K562 (cell line): ENCODE measurements at places on chromosomes 6 and 20.

- no peak for DNase-seq
These were observed 2.0 kb downstream of the FIG4 start for GRCh38 chr6:109693111-109693510.

GRCh38 chr20:60049601-60050000 is 91.4 kb downstream of the CDH26 start:
- DNase-seq: no peak

- no peak for DNase-seq
These were observed 203.0 kb downstream of the ZDHHC14 start for GRCh38 chr6:157584036-157584435.

- no peak for DNase-seq
These were observed 36.5 kb upstream of the TNFAIP3 start for GRCh38 chr6:137830511-137830911.

GRCh38 chr6:25481267-25481666 is 170.7 kb upstream of the SCGN start:
- DNase-seq: no peak

GRCh38 chr6:156563714-156564113 is 213.5 kb upstream of the ARID1B start:
- no peak for DNase-seq

DNA sequence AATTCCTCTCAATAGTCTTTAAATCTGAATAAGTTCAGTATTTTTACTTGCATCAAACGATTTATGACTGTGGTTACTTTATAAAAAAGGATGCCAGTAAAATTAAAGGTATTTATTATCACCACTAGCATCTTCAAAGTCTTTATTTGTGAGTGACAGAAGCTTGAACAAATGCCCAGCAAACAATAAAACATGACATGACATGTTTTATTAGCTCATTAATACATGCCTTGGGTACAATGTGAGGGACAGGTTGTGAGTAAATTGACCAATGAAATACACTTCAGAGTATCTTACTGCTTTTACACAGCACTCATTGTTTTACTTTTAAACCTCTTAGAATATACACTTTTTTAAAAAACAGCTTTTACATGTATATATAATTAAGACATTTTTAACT is 113.4 kb upstream of the BEND3 start:
- no peak for DNase-seq

DNA sequence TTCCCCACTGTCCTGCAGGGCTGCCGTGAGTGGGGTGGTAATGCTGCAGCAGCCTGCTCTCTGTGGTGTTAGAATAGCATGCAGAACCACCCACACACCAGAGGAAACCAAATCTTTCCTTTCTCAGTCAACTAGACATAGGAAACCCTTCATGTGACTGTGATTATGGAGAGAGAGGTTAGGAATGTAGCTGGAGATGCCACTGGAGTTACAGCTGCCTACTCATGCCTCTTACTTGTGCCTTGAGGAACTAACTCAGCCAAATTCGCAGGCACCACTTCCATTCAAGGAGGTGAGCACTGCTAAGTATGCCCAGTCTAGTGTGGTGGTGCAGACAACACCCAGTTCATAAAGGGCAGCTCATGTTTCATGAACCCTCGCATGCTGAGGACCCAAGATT is 27.4 kb downstream of the MUC22 start:
- DNase-seq: no peak

- peak; percentile 85 for DNase-seq
These were observed 458 bp upstream of the ARMC12 start for GRCh38 chr6:35736253-35736894.

DNA sequence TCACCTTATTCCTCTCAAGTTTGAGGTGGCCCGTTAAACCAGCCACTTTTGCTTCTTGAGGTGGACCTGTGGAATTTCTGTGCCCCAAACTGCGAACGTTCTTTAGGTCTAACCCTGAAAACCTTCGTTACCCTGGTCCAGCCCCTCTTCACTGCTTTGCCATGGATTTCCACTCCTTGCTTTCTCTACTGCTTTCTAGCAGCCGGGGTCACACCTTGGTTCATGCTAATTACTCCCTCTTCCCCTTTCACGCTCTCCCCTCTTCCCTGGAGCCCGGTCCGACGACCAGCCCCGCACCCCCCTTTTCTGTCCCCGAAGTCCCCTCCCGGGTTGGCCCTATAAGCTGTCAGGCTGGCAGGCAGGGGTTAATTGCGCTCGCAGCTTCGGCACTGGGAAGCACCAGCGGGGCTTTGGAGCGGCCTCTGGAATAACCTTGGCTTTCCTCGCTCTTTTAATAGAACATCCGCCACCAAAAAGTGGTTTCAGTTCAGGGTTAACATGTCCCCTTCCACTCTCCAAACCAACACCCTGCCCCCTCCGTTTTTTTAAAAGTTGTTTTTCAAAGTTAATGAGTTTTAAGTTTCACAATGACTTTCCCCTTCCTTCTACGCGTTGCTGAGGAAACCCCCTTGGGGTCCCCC is 1.4 kb upstream of the HIVEP1 start:
- DNase-seq: peak; percentile 55

GRCh38 chr6:47090881-47091280 is 48.7 kb upstream of the ADGRF1 start:
- no peak for DNase-seq

DNA sequence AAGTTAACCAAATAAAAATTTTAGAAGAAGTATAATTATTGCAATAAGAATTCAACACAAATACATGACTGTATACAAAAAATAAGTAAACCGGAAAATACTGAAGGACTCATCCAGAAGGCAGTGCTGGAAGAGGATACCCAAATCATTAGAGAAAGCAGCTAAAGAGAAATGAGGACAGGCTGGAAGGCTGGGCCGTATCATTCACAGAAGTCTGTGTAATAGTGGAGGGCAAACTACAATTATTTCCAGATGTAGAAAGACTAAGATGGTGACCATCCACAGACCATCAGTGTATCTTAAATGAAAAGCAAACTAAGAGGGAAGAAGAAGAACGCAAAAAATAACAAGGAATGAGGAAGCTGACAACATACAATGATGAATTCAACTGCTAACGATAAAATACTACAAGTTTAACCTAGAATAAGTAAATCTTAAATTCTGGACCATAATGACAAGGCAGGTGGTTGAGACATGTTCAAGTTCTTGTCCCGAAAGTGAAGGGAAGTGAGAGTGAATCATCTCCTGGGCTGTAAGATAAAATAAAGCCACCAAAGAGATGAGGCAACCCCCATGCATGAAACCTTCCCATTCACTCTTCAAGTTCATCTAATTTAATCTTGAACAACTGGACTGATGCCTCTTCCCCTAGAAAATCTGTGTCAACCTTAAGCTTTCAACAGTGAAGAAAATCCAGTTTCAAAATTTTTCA is 71.5 kb downstream of the SLC23A2 start:
- DNase-seq: no peak

- DNase-seq: no peak
These were observed 24.3 kb downstream of the PPP1R3G start for GRCh38 chr6:5109436-5109835.

GRCh38 chr6:73798592-73798991 is 102.6 kb downstream of the CD109 start:
- no peak for DNase-seq

GRCh38 chr20:47352332-47353238 is 3.9 kb downstream of the ZMYND8 start:
- no peak for DNase-seq

DNA sequence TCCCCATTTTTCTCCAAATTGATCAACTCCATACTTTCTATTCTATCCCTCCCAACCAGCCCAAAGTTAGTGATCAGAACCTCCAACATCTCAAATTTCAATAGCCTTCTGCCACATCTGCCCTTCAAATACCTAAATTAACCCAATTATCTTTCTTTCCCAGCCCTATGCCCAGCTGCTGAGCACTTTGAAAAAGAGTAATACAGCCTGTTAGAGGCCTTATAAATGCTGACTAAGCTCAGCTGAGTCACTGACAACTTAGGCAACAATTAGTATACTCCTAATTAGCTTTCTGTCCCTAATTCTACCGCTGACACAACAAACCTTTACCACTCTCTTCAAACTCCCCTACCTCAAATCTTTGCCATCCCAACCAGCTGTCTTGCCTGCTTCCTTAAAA is 23.5 kb downstream of the RUNX2 start:
- peak; percentile 37 for DNase-seq

DNA sequence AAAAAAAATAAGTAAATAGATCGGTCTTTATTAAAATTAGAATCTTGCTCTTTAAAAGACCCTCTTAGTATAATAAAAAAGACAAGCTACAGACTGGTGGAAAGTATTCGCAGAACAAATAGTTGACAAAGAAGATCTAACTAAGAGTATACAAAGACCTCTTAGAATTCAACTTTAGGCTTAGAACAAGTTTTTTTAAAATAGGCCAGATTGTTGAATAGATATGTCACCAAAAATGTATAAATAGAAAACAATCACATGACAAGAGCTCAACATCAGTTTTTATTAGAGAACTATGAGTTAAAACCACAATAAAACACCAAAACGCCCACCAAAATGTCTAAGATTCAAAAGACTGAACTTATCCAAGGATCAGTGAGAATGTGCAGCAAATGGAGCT is 632.7 kb upstream of the PTCHD4 start:
- no peak for DNase-seq

DNA sequence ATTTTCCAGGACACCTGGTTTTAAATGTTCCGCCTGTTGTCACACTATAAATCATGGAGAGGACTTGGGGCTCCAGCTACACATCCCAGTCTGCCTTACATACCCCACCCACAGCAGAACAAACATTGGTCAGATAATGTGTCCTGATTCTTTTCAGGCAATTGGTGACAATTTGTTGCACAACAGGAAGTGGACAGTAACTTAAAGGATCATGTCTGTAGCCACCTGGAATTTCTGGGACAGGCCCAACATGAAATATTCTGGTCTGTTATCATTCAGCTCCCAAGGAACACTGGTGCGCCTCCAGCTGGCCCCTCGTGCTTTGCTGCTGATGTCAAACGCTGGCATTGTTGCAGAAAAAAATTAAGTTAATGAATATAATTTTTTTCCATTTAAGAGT is 117.2 kb downstream of the SOBP start:
- DNase-seq: no peak

- DNase-seq: no peak
These were observed 41.4 kb upstream of the BEND6 start for GRCh38 chr6:56913285-56914074.

GRCh38 chr6:140071601-140072062 is 697.2 kb upstream of the CITED2 start:
- DNase-seq: no peak

DNA sequence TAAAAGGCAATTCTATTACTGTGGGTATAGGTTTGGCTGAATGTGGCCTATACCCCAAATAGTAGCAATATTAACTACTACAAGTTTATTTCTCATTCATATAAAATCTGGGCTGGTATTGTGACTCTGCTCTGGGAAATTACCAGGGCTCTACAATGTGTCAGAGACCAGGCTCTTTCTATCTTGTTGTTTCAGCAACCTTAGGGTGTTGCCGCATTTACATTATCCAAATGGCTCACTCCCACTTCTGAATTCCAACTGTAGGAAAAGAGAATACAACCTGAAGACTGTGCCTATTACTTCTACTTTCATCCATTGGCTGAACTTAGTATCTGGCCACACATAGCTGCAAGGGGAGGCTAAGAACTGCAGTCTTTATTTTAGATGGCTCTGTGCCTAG is 106.7 kb upstream of the CENPW start:
- DNase-seq: no peak

DNA sequence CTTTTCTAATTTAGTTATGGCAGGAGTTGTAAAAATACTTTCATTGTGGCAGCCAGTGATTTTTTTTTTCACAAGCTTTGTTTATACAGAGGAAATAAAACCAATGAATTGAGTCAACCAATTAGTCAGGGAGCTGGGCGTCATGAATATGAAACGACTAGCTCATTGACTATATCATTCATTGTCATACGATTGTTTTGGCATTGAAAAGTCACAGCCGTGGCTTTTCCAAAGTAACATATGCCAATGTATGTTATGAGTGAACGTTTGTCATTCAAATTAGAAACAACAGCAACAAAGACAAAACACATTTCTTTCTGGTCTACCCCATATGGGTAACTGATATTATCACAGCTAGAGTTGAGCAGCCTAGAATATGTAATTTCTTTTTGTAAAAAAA is 810.6 kb downstream of the EPHA7 start:
- no peak for DNase-seq

DNA sequence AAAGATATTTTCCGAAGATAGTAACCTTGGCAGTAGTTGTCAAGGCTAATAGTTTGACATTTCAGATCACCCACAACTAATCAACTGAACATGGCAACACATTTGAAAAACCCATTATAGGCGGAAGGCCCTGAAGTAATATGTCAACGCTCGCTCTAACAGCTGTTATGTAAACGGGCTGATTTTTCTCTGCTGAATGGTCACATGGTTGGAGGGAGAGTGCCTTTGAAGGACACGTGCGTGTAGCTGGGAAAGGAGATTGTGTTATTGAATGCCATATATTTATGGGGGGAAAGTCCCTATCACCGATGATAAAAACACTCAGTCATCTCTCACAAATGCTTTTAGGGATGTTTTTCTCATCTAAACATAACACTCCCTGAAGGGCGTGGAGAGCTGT is 160.0 kb upstream of the RALGAPA2 start:
- DNase-seq: no peak

DNA sequence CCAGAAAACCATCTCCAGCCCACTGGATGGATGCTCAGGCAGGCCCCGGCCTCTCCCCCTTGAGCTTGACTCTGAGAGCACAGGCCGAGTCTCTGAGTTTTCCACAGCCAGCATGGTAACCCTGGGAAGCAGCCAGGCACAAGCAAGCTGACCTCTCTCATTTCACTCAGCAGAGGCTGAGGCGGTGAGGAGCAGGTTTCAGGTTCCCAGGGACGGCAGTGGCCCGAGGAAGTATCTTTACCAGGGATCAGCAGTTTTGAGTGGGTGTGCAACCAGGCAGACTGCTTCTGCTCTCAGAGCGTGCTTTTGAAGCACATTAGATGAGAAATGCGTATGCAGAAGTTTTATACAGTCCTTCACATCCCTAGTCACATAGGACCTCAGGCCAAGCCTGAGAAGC is 12.6 kb downstream of the HCK start:
- DNase-seq: no peak

DNA sequence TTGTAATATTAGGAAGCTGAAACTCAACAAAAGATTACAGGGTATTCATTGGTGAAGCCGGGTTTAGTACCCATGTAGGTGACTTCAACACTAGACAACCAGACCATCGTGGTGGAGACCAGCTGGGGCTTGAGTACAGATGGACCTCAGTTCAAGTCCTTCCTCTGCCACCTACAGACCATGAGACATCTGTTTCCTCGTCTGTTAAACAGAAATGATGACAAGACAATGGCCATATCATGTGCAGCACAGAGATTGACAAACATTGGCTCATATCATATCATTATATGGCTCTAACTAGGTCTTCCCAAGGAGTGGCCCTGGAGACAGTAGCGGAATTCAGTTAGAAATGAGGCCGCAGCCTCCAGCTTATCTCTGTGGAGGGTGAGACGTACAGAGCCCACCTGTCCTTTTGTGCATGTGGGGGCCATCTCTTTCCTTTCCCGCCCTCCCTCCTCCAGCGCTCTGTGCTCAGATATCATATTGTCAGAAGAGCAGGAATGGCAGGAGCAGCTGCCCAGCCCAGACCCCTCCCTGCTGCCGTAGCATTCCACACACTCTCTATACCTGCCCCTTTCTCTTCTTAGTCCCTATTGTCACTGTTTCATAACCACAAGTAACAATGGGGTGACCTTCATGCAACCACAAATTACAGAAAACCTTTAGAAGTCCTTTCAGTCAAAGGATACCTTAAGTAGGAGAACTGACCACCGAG is 75.1 kb downstream of the LY86 start:
- DNase-seq: no peak

GRCh38 chr6:12363651-12364381 is 73.7 kb downstream of the EDN1 start:
- DNase-seq: no peak

- no peak for DNase-seq
These were observed 11.4 kb upstream of the PBOV1 start for GRCh38 chr6:138229663-138230179.

- DNase-seq: no peak
These were observed 38.2 kb downstream of the SPDEF start for GRCh38 chr6:34517966-34518365.
